ENCODE measurements at places on chromosomes 7 and 10.

- no peak for DNase-seq
Observed at GRCh38 chr7:105827151-105827875, 49.1 kb downstream of the ATXN7L1 start.

DNA sequence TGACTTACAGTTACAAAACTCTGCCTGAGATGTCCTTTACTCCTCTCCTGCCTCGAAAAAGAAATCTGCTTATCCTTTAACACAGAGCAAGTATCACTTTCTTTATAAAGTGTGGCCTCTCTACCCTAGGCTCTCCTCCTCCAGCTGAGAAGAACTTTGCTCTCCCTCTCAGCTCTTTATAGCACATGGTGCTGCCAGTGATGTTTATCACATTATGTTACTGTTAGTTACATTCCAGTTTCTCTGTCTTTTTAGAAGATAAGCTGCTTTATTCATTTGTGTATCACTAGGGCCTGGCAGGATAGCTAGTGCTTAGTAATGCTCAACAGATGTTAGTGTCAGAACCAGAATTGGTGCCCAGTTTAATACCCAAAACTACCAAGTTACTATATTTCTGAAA, 41.1 kb upstream of the TMEM229A start:
- no peak for DNase-seq

- DNase-seq, result no peak
Observed at GRCh38 chr7:113093561-113093960, 6.9 kb upstream of the GPR85 start.

GRCh38 chr7:54967377-54967776, 51.4 kb upstream of the EGFR start:
- no peak for DNase-seq

DNA sequence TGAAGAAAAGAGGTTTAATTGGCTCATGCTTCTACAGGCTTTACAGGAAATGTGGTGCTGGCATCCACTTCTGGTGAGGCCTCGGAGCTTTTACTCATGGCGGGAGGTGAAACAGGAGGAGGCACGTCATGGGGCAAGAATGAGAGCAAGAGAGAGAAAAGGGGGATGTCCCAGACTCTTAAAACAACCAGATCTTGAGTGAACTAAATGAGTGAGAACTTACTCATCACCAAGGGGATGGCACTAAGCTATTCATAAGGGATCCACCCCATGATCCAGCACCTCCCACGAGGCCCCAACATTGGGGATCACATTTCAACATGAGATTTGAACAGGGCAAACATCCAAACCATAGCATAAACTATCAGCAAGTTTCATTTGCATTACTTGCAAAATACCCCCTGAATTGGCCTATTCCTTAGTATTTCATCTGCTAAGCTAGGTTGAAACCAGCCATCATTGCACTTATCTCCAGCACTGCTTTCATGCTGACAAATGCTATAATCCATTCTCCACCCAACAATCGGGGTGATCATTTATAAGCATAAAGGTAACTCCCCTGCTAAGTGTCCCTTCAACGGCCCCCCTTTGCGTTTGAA, 179.0 kb downstream of the NOC3L start:
- peak; percentile 77 for DNase-seq

GRCh38 chr10:3935141-3935540, 150.1 kb upstream of the KLF6 start:
- peak; percentile 90 for DNase-seq

DNA sequence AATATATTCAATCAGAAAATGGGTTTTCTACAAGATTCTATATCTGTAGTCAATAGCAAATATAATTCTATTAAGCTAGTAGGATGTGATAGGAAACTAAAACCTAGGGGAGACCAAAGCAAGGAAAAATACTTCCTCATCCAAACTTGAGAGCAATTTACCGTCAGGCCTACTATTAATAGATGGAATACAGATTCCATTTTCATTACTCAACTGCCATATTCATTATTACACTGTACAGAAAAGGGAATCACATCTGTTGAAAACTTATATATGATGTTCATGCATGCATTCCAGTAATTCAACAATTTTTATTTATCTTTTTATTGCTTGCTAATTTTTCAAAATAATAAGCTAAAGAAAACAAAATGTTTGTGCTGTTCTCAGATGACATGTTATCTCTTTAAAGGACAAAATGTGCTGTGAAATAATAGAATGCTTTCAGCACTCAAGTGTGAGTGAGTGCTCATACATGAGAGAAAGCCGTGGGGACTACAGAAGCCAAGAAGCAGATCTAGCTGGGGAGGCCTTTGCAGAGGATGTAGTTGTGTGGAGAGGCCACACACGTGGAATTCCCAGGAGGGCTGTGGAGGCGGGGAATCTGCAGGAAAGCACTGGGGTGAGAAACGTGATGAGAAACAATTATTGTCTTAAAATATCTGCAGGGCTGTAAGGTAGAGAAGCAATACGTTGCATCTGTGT, 110.0 kb downstream of the EGFR start:
- DNase-seq, result no peak

DNA sequence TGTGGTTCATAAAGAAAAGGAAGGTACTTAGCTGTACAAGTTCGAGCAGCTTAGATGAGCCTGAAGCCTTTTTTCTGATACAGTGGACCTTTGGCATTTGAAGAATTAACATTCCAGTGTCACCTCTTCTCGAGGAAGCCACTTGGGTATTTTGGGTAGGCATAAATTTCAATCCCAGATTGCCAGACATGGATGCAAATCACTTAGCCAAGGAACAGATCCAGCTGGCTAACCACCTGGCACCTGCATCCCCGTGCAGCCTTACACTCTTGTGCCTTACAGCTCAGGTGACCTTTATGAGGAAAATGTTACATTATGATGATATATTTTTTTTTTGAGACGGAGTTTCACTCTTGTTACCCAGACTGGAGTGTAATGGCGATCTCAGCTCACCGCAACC, 16.0 kb upstream of the ATOH7 start:
- DNase-seq, result no peak

GRCh38 chr10:24350070-24350921, 141.4 kb downstream of the KIAA1217 start:
- peak; percentile 27 for DNase-seq

DNA sequence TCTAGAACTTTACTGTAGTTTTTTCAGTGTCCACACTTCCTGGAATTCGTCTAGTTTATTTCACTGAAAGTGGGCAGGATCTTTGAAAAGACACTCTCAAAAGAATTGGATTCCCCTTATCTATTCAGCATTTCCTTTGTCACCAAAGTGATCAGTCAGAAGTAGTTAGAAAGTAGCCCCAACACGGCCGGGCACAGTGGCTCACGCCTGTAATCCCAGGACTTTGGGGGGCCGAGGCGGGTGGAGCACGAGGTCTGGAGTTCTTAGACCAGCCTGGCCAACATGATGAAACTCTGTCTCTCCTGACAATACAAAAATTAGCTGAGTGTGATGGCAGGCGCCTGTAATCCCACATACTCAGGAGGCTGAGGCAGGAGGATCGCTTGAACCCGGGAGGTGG, 69.0 kb upstream of the KMT2C start:
- DNase-seq, result no peak
